ENCODE measurements at places on chromosomes 4 and X.

- no peak for DNase-seq
Observed at GRCh38 chr4:43223820-43224219, 331.3 kb downstream of the GRXCR1 start.

GRCh38 chrX:12349201-12349600 lies 210.9 kb downstream of the FRMPD4 start:
- DNase-seq = no peak

GRCh38 chrX:123771449-123772064 lies 38.7 kb upstream of the THOC2 start:
- DNase-seq = no peak

DNA sequence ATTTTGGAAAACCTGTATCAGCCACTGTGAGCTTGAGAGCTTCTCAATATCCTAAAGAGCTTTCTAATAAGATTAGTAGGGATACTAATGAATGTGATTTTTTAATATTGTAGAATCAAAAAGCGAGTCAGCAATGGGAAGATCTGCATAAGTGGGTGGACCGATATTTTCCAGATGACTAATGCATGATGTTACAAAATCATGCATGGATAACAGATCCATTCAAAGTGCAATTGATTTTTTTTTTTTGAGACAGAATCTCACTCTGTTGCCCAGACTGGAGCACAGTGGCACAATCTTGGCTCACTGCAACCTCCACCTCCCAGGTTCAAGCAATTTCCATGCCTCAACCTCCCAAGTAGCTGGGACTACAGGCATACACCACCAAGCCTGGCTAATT lies 7.3 kb upstream of the CLDN2 start:
- DNase-seq = no peak

GRCh38 chr4:66300336-66300934 lies 630.1 kb upstream of the EPHA5 start:
- DNase-seq = no peak

DNA sequence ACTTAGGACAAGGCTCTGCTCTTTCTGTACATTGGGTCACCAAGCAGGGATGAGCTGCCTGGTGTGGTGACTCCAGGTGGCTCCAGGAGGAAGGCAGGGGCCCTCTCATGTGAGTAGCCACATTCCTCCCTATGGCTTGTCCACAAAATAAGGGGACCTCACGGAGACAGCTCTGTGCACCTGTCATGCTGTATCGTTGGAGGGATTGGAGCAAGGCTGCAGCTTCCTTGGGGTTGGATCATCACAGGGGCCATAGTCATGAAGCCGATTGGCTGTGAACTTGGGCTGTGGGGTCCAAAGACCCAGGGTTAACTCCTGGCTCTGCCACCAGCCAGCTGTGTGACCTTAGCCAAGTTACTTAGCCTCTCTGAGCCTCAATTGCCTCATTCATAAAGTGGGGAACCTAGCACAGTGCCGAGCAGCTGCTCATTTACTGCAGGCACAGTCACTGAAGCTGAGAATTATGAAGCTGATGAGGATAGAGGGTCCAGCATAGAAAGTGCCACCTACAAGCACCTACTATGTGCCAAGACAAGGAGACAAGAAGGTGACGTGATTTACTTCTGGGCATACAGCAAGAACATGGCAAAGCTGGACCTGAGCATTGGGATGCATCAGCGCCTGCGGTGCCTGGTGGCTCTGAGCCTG lies 11.8 kb upstream of the KIAA0232 start:
- DNase-seq = no peak

DNA sequence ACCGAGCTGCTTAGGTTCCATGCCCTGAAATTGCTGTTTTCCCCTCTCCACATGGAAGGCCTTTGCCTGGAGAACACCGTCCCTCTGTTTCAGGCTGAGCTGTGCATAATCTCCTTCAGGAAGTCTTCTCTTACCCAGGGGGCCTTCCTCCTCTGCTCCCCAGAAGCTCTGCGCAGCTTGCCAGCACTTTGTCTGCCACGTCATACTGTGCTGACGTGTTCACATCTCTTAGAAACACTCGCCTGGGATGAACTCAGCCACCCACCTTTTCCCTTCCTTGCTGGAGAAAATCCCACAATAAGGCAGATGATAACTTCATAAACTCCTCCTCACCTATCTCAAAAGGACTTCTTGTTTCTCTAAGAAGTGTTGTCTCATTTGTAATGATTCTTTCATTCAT lies 110.7 kb downstream of the ARHGAP10 start:
- DNase-seq = no peak

DNA sequence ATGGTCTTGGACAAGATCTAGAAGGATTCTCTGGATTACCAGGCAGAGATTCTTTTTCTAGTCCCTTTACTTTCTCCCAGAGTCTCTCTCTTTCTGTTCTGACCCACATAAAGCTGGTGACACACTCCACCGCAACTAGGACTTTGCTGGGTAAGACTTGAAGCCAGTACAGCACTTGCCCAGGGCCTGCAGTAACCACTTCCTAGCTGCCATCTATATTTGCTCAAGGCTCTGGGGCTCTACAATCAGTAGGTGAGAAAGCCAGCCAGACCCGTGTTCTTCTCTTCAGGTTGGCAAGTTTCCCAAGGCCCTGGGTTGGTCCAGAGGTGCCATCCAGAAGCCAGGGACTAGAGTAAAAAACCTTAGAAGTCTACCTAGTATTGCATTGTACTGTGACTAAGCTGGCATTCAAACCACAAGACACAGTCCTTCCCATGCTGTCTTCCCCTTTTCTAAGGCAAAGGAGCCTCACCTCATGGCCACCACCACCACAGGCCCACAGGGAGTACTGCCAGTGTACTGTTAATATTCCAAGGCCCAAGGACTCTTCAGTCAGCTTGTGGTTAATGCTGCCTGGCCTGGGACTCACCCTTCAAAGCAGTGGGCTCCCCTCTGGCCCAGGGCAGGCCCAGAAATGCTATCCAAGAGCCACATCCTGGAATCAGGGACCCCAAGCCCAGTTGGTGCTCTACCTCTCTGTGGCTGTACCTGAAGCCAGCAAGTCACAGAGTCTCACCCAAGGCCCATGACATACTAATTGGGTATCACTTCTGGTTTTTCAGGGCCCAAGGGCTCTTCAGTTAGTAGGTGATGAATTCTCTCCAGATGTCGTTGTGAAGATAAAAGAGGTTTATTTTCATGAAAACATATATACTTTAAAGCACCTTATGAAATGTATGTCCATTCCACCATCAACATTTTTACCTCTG lies 54.7 kb downstream of the CD38 start:
- no peak for DNase-seq

All from CD4-positive, alpha-beta T cell treated with Interferon gamma for 1 hour (primary cell).